ENCODE measurements at places on chromosomes 7 and 10.

GRCh38 chr7:1889556-1890181, 219.6 kb downstream of the ELFN1 start:
- DNase-seq: no peak

- DNase-seq: no peak
Measured at GRCh38 chr10:34141032-34141680, 673.9 kb downstream of the PARD3 start.

- DNase-seq: no peak
Measured at GRCh38 chr7:87872346-87872745, 3.8 kb downstream of the SLC25A40 start.

- DNase-seq: no peak
Measured at GRCh38 chr10:6177880-6178281, 24.9 kb upstream of the PFKFB3 start.

DNA sequence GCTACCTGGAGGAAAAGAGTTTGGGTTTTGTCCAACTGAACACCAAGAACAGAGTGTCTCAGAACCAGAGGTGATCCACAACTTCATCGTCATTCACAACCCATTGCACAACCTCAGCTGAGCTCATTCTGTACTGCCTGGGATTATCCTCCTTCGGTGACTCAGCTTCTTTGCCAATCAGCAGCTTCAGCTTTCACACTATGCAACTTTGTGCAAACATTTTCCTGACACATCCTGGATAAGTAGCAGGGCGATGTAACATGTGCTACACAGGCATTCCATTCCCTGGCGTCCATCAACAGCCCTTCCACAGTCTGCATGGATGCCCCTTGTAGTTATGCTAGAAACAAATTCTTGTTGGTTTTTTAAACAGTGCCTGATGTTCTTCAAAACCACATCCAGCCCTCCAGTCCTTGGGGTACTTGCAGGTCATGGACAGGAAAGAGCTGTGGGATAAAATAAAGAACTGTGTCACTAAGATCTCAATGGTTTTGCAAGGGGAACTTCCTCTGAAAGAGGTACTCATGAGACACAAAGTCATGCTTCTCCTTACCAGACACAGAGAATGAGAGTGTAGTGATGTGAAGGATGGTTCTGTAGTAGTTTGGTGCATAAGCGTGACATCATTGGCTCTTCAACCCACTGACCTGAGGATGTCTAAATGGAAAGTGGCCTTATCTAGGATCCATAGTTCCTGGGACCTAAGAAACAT, 478.5 kb downstream of the KIF20B start:
- DNase-seq: peak; percentile 43

GRCh38 chr7:129468087-129468486, 33.9 kb downstream of the STRIP2 start:
- DNase-seq: no peak

DNA sequence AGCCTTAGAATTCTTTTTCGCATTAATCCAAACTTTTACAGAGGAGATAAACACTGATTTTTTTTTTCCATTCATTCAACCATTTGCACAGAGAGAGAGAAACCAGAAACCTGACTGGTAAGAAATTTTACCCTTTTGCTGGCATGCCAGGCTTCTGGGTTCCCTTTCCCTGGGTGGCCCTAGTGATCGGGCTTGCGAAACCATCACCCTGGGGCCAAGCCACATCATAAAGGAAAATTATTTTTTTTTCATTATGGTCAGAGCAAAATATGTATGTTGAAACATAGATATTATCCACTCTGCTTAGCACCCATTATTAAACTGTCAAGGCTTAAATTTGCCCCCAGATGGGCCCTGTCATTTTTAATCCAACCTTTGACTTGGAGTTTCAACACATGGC, 55.4 kb upstream of the INHBA start:
- DNase-seq: no peak

GRCh38 chr7:18508443-18509427, 13.2 kb downstream of the HDAC9 start:
- no peak for DNase-seq

DNA sequence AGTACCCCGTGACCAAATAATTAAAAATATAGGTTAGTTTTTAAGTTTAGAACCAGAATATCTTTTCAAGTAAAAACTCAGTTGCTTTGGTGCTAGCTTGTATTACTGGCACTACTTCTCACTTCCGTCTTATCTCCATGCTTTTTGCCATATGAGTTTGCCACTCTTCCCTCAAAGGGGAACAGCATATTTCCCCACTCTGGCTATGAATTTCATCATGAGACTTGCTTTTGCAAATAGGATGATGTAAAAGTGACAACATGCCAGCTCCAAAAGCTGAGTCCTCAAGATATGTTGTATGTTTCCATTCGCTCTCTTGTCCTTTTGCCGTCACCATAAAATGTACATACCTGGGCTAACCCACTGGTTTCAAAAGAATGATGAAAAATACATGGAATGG, 178.1 kb upstream of the SEMA3A start:
- no peak for DNase-seq

DNA sequence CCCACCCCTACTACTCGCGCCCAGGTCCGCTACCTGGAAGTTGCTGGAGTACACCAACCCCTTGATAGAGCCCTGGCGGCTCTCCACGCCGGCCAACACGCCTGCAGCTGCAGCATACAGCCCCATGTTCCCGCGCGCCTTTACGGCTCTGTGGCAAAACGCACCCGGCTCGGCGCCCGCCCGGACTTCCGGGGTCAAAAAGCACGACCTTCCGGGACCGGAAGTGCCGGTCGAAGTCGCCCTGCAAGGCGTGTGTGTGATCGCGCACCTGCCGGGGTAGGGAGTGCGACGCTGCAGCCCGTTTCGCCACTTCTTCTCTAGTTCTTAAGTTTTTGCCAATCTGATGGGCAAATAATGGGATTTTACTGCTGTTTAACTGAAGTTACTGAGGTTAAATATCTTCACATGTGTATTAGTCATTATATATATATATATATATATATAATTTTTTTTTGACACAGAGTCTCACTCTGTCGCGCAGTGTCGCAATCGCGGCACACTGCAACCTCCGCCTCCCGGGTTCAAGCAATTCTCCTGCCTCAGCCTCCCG, at the start of gene NSUN5:
Gene NSUN5 (minus strand): TSS at position 162 of the 550 bp plus-strand sequence. CDS start 36 bp downstream, at position 126.
- DNase-seq: peak; percentile 69

- peak; percentile 8 for DNase-seq
Measured at GRCh38 chr10:76033457-76034196, 602.2 kb downstream of the LRMDA start.

DNA sequence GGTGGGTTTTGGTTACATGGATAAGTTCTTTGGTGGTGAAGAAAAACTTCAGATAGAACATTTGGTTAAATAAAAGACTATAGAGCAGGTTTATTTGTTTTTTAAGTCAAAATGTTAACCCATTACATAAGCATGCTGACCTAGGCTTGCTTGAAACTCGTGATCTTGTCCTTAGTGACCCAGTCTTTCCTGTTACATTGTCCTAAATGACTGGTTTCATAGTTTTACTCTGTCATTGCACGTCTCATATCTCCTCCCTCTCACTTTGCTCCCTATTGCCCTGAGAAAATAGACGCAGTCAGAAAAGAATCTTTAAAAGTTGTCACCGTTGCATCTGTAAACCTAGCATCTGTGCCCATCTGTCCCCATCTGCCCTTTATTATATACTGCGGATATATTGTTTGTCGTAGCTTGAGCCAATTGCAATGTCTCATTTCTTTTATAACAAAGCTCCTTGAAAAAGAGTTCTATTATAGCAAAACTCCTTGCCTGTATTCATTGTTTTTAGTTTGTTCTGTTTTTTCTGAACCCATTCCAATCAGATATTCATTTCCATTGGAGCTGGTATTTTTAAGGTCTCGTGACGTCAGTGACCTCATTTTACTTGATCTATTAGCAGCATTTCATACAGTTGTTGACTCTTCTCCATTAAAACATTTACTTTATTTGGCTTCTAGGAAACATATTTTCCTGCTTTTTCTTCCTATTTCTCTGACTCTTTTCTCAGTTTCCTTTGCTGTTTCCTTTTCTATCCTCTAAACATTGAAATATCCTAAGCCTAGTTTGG, 57.3 kb downstream of the HELLS start:
- DNase-seq: no peak

DNA sequence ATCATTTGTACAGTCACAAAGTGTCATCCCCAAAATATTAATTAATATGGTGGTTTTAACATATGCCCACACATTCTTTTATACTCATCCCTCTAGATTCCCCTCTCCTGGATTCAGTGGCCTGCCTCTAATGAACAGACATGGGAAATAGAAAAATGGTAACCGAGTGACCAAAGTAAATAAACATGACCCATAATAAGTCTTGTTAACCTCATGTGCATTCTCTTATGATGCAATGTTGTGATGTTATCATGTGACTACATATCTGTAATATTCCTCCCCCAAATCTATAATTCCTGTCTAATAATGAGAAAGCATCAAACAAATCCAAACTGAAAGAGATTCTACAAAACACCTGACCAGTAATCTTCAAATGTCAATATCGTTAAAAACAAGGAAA, 164.5 kb upstream of the PRSS1 start:
- no peak for DNase-seq

DNA sequence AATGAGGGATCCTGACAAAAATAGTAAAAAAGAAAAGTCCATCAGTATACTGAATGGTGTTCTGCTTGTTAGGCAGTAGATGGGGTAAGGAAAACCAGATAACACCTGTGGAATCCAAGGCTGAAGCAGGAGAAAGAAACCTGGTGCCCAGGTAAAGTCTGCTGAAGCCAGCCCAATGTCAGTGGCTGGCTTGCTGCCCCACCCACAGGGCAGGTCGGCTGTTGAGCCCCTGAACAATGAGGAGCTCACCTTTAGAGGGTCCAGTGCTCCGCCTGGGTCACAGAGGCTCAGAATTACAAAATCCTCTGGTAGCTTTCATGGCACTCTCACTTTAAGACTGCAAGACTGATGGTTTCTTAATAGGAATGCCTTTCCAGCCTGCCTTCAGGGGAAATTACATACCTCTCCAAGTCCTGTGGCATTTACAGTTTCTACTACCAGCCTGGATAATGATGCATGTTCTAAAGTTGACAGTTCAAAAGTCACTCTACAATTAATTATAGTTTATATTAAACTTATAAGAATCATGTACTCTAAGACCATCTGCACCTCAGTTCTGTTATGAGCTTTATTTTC, 23.8 kb downstream of the DHX32 start:
- no peak for DNase-seq

DNA sequence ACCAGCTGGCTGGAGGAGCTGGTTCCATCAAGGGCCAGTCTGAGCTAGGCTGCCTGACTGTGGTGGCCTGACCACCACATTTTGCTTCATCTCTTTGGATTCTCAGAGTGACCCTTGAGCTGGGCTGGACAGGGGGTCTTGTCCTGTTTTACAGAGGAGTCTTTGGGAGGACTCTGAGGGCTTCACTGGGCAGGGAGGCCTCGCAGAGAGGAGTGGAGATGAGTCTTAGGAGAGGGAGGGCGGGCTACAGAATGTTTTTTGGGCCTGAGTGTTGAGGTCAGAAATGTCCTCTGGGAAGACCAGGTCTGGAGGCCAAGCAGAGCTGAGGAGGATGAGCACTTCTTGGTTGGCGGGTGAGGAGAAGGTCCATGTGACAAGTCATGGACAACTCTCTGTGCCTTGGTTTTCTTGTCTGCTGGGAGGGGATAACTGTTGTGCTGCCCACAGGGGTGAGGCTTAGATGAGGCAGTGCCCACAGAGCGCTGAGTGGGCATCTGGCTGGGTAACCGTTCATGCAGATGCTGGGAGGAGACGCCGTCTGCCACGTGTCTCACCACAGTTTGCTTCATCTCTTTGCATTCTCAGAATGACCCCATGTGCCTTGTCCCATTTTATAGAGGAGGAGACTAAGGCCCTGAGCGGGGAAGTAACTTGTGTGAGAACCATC, 9.4 kb downstream of the TSPAN15 start:
- no peak for DNase-seq

All from KG1 (cell line).